Hematopoietic multipotent progenitor cell treated with erythropoietin and hydrocortisone succinate and interleukin-3 and kit ligand, for 17 days (in vitro differentiated cells): ENCODE measurements at places on chromosomes 4 and X.
A peak's percentile ranks its signal among the peaks of the same experiment; 100 is the strongest.

DNA sequence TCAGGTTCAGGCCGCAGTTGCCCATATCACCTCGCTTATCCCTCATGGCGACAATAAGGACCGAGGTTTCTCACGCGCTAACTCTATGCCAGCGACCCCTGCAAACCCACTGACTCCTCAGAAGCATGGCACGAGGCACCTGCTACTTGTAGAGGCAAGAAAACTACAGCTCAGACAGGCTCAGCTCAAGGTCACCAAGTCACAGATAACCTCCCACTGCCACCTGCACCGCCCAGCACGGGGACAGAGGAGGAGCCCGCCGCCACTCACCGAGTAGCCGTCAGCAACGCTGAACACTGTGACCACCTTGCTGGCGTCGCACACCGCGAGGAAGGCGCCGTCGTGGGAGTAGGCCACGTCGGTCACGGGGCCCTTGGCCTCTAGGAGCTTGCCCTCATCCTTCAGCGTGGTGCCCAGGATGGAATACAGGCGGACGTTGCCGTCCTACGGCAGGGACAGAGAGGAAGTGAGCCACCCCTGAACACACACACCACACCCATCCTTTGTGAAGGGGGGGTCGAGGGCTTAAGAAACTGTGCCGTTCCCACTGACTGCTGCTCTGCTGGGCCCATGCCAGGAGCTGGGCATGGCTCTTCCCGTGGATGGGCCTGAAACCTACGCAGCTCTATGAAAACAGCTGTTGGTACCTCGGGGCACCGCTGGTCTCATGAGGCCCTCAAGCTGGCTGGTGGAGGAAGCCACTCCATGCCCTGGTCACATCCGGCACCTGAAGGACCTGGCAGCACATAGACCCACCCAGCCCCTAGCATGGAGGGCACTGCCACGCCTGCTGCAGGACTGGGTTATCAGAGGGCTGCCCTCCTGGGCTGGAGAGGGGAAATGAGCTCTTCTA lies 38.9 kb downstream of the WDR1 start:
- DNase-seq: no peak

DNA sequence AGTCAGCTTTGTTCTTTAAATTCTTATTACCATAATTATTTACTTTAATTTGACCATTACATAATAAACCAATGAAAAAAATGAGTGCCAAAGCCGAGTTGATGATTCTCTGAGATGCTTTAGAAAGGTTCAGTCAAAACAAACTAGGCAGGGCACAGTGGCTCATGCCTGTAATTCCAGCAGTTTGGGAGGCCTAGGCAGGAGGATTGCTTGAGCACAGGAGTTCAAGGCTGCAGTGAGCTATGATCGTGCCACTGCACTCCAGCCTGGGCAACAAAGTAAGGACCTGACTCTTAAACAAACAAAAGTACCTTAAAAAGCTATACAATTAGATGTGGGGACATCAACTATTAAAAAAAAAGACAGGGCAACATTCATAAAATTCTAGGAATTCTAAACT lies 75.0 kb downstream of the AFAP1 start:
- DNase-seq: no peak

DNA sequence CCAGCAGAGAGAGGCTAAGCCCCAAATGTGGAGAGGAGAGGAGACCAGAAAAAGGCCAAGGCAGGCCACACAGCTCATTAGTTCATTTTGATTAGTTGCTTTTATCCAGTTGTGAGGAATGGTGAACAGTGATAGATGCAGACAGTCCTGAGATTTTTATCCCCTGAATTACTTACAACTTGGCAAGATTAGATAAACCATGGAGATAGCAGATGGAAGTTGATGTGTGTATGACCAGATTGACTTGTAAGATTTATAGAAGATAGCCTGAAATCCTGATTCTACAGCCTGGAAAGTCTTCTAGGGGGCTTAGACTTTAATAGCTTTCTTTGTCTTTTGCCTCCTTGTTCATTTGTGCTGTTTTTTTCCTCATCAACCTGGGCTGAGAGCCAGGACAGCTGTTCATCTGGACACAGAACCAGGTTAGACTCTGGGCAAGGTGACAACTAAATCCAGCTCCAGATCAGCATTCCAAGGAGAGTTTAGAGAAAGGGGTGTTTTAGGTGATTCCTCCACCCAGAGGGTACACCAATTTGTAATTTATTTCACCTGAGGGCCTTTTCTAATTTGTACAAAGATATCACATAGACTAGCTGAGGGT lies 215.5 kb downstream of the SPATA18 start:
- DNase-seq: no peak

DNA sequence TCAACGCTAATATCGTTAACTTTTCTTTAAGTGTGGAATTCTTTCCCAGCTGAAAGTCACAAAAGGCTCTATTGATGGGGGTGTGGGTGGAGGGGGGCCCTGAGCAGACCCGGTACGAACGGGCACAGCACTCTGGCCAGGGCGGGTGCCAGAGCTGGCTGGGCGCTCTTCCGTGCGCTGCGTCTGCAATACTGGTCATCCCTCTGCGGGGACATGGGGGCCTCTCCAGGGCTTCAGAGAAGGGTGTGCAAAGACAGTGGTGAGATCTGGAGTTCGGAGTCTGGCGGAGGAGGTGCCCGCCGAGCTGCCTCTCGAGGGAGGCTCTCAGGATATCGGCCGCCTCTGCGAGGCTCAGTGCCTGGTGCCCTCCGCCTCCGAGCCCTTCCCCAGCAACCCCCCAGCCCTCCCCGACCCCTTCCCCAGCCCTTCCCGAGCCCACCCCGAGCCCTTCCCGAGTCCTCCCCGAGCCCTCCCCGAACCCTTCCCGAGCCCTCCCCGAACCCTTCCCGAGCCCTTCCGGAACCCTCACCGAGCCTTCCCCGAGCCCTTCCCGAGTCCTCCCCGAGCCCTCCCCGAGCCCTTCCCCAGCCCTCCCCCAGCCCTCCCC lies 34.3 kb downstream of the FGFRL1 start:
- no peak for DNase-seq

- DNase-seq: peak; percentile 55
Observed at GRCh38 chr4:174256277-174256713, 27.2 kb downstream of the FBXO8 start.

DNA sequence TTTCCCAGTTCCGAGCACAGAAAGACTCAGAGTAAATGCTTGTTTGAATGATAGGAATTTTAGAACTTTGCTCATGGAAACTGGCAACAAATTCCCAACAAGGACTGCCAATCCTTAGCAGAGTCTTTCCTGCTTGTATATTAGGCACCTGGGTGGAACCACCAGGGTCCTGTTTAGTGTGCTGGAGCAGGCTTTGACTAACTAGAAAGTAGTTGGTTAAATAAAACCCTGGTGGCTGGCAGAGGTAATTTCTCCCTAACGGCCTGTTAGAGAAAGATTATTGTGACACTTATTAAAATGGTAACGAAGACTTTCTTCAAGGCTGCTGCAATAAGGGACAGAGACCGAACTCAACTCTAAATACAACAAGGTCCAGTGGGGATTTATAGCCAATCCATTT lies 103.6 kb upstream of the TEX13D start:
- no peak for DNase-seq

GRCh38 chr4:99861120-99861905 lies 32.9 kb downstream of the LAMTOR3 start:
- no peak for DNase-seq

- no peak for DNase-seq
Observed at GRCh38 chrX:70016513-70016912, 33.2 kb downstream of the AWAT2 start.

DNA sequence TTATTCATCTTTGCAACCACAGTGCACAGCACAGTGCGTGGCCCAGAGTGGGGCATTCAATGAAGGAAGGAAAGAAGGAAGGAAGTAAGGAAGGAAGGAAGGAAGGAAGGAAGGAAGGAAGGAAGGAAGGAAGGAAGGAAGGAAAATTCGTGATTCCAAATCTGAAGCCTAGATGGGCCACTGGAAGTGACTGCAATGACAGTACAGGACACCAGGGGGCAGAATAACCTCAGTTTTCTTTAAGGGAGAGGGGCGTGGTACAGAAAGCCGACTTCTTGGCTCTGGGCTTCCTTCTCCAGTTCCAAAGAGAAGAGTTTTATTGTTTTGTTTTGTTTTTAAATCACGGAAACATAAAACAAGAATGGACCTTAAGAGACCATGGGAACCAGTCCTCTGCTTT lies 47.8 kb downstream of the APLN start:
- peak; percentile 74 for DNase-seq

DNA sequence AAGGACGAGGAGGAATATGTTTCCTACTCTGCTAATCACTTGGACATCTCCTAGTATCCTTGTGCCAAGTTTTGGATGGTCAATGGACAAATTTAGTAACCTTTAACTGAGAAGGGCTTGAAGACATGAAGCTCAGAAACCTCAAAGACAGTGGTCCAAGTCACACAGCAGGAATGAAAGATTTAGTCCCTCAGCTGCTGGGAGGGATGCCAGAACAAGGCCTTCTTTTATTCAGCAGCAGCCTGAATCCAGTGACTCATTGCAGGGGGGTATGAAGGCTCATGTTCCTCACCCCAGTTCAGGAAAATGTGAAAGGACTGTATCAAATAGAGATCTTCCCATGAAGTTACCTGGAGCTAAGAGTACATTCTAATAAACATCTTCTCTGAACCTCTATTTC lies 214.9 kb upstream of the UGT8 start:
- DNase-seq: no peak

- no peak for DNase-seq
Observed at GRCh38 chrX:78643096-78643495, 16.0 kb downstream of the RTL3 start.

DNA sequence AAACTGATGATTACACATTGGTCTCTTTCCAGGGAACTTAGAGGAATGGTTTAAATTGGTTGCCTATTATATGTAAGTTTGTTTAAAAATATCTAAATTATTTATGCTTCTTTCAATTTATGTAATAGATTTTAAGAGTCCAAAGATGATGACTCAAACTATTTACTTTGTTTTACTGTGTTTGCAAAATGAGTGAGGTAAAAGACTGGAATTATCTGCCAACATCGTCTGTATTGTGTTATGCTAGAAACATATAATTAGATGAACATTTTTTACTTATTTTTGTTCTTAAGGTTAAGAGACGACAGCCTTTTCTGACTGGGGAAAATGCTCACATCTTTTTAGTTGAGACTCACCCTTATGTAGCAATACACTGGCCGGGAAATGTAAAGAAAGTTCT lies 51.1 kb upstream of the SYTL5 start:
- no peak for DNase-seq

DNA sequence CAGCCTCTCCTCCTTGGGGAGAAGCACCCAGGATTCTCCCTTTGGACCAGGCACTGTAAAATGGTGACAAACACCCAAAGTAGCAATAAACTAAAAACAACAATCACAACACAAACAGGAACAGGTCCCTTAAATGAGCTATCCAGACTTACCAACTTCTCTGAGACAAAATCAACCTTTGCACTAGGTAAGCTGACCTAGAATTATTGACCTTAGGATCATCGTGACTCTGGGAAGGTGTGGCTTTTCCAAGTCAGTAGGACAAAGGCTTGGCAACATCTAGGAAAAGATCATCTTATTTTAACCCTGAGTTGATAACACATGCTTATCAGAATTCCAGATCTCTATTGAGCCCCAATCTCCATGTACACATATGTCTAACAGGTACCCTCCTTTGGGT lies 166.7 kb downstream of the PRDM5 start:
- no peak for DNase-seq

- DNase-seq: no peak
Observed at GRCh38 chr4:16070203-16070602, 13.6 kb downstream of the PROM1 start.

- no peak for DNase-seq
Observed at GRCh38 chrX:9794495-9794894, 8.3 kb downstream of the SHROOM2 start.

DNA sequence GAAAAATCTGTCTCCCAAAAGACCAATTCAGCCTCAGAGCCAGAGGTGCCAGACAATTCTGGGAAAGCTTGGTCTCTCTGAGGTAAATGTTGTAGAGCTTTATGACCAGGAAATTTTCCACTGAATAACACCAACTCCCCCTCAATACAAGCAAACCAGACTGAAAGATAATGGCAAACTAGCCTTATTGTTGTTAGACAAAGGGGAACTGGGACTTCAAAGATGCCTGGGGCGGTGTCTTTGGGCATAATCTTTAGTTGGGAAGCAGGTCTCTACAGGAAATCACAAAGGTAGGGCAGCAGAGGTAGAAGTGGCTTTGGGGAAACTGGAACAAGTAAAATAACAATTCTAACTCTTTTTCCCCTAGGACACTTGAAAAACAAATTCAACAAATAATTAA lies 12.0 kb downstream of the COL4A6 start:
- no peak for DNase-seq

DNA sequence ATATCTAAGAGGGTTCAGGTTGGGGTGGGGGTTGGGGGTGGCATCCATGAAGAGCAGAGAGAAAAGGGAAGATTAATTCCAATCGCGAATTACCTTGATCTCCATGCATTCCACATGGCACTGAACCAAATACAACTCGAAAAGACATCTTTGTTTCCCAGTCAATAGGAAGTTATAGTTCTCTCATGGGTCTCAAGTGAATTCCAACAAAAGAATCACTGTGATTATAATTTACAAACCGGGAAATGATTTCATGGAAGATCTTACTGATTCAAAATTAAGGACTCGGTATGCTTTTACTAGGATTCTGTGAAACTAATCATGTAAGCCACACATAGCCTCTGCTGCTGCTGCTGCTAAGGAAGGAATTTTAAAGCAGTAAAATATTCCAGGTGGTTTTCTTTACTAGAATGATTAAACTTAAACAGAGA lies 26.6 kb upstream of the AMELX start:
- no peak for DNase-seq

- no peak for DNase-seq
Observed at GRCh38 chrX:154444755-154445246, 860 bp downstream of the FAM50A start.

DNA sequence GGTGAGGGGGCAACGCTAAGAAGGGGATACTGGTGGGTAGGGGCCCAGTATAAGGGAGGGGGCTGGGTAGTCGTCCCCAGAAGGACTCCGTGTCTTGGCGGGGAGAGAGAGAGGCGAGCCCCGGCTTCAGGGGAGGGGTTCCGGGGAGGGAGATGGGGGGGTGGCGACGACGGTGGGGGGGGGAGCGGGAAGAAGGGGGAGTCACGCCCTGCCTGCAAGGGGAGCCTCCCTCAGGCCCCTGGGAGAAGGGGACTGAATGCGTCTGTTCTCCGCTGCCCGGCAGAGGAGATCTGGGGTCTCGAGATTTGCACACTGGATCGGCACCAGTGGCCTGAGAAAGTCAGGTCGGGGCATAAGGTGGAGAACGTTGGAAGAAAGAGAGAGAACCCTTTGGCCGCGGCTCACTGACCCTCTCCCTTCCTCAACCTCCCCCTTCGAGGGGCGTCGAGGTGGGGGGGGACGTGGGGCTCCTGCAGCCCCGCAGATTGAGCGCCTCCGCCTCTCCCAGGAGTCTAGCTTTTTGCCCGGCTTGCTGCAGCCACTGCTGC lies 609 bp upstream of the BCORL1 start:
- DNase-seq: no peak

DNA sequence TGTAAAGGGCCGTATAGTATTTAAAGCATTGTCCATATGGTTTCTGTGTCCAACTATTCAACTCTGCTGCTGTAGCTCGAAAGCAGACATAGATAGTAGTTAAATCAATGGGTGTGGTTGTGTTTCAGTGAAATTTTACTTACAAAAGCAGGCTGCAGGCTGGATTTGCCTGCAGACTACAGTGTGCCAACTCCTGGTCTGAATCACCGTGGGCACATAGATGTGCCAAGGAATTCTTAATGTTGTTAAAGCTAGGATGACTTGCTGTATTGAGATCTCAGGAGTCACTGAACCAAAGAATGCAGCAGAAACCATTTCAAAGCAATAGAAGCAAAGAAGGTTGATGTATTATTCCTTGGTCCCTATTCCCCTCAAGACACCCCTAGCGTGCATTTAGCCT lies 379.0 kb downstream of the STIM2 start:
- no peak for DNase-seq
